Endodermal cell (in vitro differentiated cells): ENCODE measurements at places on chromosomes 5 and 9. TPM values are rescaled to one million over a fixed set of nuclear protein-coding genes. Genes with fewer than 3 reads are reported as not detected.

GRCh38 chr5:150263801-150264621 is 25.6 kb downstream of the CAMK2A start:
- no peak overlapping the region for H3K27ac ChIP-seq
- no peaks in the 10 kb centered on the region for H3K4me1 ChIP-seq
- no peak for DNase-seq
- H3K36me3 ChIP-seq, result no peaks in the 10 kb centered on the region

- H3K36me3 ChIP-seq, result no peaks in the 10 kb centered on the region
- peak; percentile 95 for DNase-seq
- H3K4me3 ChIP-seq, result no peak overlapping the region
- peaks cover 4% of the 10 kb centered on the region for H3K4me1 ChIP-seq
- peaks cover 40% of the 10 kb centered on the region for H3K27me3 ChIP-seq
These were observed 7.6 kb downstream of the SHROOM1 start for GRCh38 chr5:132822650-132823480.

DNA sequence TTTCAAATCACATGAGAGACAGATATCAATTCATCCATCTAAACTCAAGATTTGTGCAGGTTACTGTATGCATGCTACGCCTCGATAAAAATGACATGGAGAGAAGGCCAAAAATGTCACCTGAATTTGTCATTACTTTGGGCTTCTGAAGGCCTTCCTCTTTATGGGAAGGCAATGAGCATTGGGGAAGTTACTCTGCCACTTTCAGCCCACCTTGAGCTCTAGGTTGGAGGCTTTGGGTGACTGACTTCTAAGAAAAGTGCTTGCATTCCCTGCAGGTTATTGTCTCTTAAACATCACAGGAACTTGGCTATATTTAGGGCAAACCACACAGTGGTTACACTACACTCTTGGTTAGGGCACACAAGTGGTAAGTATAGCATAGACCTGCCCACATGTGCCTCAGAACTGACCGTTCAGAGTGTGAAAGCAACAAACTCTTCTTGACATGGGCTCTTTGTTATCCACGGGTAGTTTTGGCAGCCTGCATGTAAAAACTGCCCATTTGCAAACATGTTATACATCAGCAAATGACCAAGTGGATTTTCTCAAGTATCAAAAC is 169.5 kb downstream of the ZNF608 start:
- DNase-seq, result no peak
- no peaks in the 10 kb centered on the region for H3K27me3 ChIP-seq
- no peak overlapping the region for H3K27ac ChIP-seq
- H3K36me3 ChIP-seq, result no peaks in the 10 kb centered on the region
- H3K4me3 ChIP-seq, result no peak overlapping the region

DNA sequence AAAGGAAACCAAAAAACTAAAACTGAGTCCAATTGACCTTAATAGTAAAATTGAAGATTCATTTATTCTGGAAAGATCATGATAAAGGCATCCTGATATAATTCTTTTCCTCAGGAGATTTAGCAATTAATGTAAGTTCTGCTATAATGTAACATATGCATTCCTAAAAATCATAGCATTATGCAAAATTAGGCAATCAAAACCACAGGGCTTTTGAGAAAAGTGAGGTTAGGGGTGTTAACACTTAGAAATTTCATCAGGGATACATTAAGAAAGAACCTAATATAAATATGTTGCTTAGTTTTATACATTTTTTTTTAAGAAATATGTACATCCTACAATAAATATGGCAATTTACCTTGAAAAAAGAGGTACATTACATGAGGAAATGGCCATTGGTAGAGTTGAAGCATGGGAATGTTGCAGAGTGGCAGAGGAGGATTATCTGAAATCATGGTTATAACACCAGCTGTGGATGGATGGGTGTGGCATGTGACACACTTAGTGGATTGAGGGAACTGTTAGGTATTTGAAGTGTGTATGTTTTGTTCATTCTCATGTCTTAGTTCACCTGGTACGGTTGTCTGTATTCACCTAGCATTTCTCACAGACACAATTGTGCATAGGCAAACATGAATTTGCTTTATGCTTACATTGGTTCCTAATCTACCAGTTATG is 51.1 kb downstream of the CCNH start:
- peaks cover 62% of the 10 kb centered on the region for H3K36me3 ChIP-seq
- DNase-seq, result no peak
- no peak overlapping the region for H3K27ac ChIP-seq
- H3K4me3 ChIP-seq, result no peak overlapping the region

- H3K27me3 ChIP-seq, result no peaks in the 10 kb centered on the region
- H3K4me1 ChIP-seq, result peaks cover 22% of the 10 kb centered on the region
- H3K27ac ChIP-seq, result no peak overlapping the region
- DNase-seq, result peak; percentile 57
These were observed 61.1 kb upstream of the LPAR1 start for GRCh38 chr9:111099199-111100008.

DNA sequence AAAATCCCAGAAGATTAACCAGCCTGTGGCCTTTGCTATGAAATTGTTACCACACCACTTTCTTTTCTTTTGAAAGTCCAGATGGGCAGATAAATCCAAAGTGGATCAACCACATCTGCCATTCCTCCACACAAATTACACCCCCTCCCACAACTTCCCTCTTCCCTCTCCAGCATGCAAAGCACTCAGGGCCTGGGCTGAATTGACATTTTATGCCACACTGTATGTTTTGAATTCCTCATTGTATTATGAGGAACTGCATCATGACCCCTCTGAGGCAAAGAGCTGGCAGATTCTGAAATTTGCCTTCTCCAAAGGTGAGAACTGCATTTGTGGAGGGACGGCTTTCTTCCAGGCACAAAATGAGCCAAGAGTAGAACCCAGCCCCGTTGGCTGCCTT is 589.2 kb upstream of the KLF4 start:
- DNase-seq, result no peak
- no peaks in the 10 kb centered on the region for H3K4me1 ChIP-seq
- no peak overlapping the region for H3K4me3 ChIP-seq
- H3K27me3 ChIP-seq, result peaks cover 84% of the 10 kb centered on the region
- no peaks in the 10 kb centered on the region for H3K36me3 ChIP-seq

GRCh38 chr9:95131023-95131943 is 186.2 kb downstream of the FANCC start:
- no peaks in the 10 kb centered on the region for H3K27me3 ChIP-seq
- no peak overlapping the region for H3K27ac ChIP-seq
- H3K36me3 ChIP-seq, result peaks cover 7% of the 10 kb centered on the region
- no peak overlapping the region for H3K4me3 ChIP-seq
- peak; percentile 89 for DNase-seq

DNA sequence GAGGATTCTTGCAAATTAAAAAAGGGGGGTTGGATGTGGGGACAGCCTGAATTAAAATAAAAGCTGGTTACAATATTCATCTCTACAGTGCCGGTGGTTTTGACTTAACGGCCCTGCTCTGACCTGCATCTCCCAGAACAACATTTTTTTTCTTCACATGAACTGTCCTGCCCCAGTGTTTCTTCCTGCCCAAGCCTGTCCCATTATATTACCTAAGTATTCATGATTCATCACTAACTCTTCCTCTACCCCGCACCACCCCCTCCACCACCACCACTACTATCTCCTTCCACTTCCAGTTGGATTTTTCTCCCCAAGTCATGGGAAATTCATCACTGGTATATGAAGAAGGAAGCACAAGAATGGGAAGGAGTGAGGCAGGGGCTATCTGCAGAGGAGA is 90.1 kb downstream of the ZFAND5 start:
- H3K36me3 ChIP-seq, result no peaks in the 10 kb centered on the region
- no peaks in the 10 kb centered on the region for H3K27me3 ChIP-seq
- no peak for DNase-seq
- no peak overlapping the region for H3K4me3 ChIP-seq

GRCh38 chr5:5182508-5183188 is 42.5 kb downstream of the ADAMTS16 start:
- H3K27ac ChIP-seq, result no peak overlapping the region
- no peak for DNase-seq
- H3K36me3 ChIP-seq, result no peaks in the 10 kb centered on the region
- H3K4me1 ChIP-seq, result peaks cover 16% of the 10 kb centered on the region

DNA sequence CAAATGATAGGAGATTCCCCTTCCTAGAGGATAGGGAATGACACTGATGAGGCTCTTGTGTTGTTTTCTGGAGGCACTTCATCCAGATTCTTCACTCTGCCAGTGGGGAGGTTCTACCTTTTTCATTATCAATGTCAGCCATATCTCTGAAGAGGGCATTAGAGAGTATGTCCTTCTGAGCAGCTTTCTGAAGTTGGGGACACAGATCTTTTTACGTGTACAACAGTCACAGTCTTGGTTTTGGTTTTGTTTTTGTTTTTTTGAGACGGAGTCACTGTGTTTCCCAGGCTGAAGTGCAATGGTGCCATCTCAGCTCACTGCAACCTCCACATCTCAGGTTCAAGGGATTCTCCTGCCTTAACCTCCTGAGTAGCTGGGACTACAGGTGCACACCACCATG is 22.6 kb downstream of the CENPH start:
- no peak overlapping the region for H3K27ac ChIP-seq
- peaks cover 16% of the 10 kb centered on the region for H3K36me3 ChIP-seq
- no peak overlapping the region for H3K4me3 ChIP-seq
- no peak for DNase-seq
- no peaks in the 10 kb centered on the region for H3K27me3 ChIP-seq
- H3K4me1 ChIP-seq, result no peaks in the 10 kb centered on the region

GRCh38 chr9:84932915-84933527 is 263.5 kb downstream of the NTRK2 start:
- no peaks in the 10 kb centered on the region for H3K27me3 ChIP-seq
- DNase-seq, result peak; percentile 70
- H3K4me3 ChIP-seq, result no peak overlapping the region
- H3K27ac ChIP-seq, result peak overlapping the region; percentile 39

- H3K36me3 ChIP-seq, result no peaks in the 10 kb centered on the region
- no peak overlapping the region for H3K4me3 ChIP-seq
- no peak for DNase-seq
These were observed 229.7 kb downstream of the MELK start for GRCh38 chr9:36802201-36802920.

GRCh38 chr9:28774433-28775235 is 1201.4 kb upstream of the C9orf72 start:
- no peak overlapping the region for H3K27ac ChIP-seq
- H3K27me3 ChIP-seq, result peaks cover 5% of the 10 kb centered on the region
- no peak for DNase-seq
- peaks cover 9% of the 10 kb centered on the region for H3K4me1 ChIP-seq

GRCh38 chr5:79119486-79119885 is 7.9 kb downstream of the BHMT start:
- no peaks in the 10 kb centered on the region for H3K36me3 ChIP-seq
- no peaks in the 10 kb centered on the region for H3K4me1 ChIP-seq
- no peak overlapping the region for H3K4me3 ChIP-seq
- DNase-seq, result no peak
- H3K27ac ChIP-seq, result no peak overlapping the region

- H3K27ac ChIP-seq, result peak overlapping the region; percentile 26
- no peaks in the 10 kb centered on the region for H3K36me3 ChIP-seq
- DNase-seq, result no peak
- H3K4me1 ChIP-seq, result no peaks in the 10 kb centered on the region
- no peak overlapping the region for H3K4me3 ChIP-seq
- H3K27me3 ChIP-seq, result no peaks in the 10 kb centered on the region
These were observed 4.7 kb downstream of the C5orf46 start for GRCh38 chr5:147901599-147902039.

DNA sequence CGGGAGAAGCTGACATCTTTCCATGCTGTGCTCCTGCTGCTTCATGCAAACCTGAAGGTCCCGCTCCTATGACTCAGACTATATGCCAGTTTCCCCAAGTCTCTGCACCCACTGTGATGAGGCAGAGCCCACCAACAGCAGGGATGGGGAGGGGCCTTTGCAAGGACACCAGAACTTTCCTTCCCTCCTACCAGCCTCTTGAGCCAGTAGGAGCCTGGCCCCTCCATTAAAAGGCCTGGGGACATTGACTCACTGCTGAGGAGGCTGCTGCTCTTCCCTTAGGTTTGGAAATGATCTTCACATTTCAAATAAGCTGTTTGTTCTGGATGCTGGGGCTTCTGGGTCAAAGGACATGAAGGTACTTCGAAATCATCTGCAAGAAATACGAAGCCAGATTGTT is 26.1 kb upstream of the CTSL start:
- H3K27me3 ChIP-seq, result no peaks in the 10 kb centered on the region
- peaks cover 92% of the 10 kb centered on the region for H3K36me3 ChIP-seq
- H3K4me1 ChIP-seq, result no peaks in the 10 kb centered on the region
- H3K4me3 ChIP-seq, result no peak overlapping the region
- peak; percentile 29 for DNase-seq

GRCh38 chr5:14851597-14851996 is 20.0 kb downstream of the ANKH start:
- no peak overlapping the region for H3K4me3 ChIP-seq
- H3K36me3 ChIP-seq, result no peaks in the 10 kb centered on the region
- H3K27ac ChIP-seq, result no peak overlapping the region
- H3K27me3 ChIP-seq, result no peaks in the 10 kb centered on the region
- H3K4me1 ChIP-seq, result peaks cover 18% of the 10 kb centered on the region

DNA sequence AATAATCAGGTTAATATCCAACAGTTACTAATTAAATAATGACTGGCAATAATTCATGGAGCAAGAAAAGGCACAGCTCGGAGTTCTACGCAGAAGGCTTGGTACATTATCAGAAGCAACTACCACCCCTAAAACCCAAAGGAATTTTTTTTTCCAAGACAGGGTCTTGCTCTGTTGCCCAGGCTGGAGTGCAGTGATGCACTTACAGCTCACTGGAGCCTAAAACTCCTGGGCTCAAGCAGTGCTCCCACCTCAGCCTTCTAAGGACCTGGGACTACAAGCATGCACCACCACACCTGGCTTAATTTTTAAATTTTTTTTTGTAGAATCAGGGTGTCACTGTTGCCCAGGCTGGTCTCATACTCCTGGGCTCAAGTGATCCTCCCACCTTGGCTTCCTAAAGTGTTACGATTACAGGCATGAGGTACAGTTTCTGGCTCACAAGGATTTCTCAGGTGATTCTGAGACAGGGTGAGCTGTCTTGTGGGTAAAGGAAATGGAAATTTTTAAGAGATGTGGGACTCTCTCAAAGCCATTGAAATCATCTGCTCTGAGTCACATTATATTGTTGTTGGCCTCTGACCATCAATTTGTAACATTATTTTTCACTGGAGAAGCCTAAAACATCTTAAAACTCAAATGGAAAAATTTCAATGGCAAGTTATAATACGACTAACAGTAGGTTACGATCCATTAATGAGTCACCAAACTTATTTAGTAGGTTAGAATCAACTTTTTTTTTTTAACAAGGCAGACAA is 19.7 kb upstream of the HSDL2 start:
- no peak overlapping the region for H3K4me3 ChIP-seq
- H3K4me1 ChIP-seq, result no peaks in the 10 kb centered on the region
- DNase-seq, result no peak
- no peaks in the 10 kb centered on the region for H3K27me3 ChIP-seq

SAXO1 gene
- 0.04 and 0.23 TPM in 2 replicates for total RNA-seq

ACER2 gene
- total RNA-seq, result 2.4 and 2.6 TPM in 2 replicates

LRRC19 gene
- total RNA-seq, result not detected in 3 replicates

SPAAR gene
- total RNA-seq, result 0.16 TPM in 1 of 2 replicates, not detected in the other

SLC35D2 gene
- total RNA-seq, result 34.3 to 40.8 TPM (median 36.2 TPM) in 3 replicates

PCDHB8 gene
- 0.71 to 1.1 TPM (median 0.86 TPM) in 3 replicates for total RNA-seq

PCDHGB6 gene
- 10.7 to 11.3 TPM (median 10.8 TPM) in 3 replicates for total RNA-seq

COL27A1 gene
- total RNA-seq, result 62.4 and 69.5 TPM in 2 replicates

DRD1 gene
- 0.16 to 0.53 TPM (median 0.34 TPM) in 3 replicates for total RNA-seq

IRGM gene
- not detected in 2 replicates for total RNA-seq

CDX1 gene
- total RNA-seq, result not detected in 3 replicates

SPATA31C1 gene
- total RNA-seq, result 0.09 TPM in 1 of 2 replicates, not detected in the other

SPATA31D1 gene
- total RNA-seq, result not detected in 2 replicates

PTPRD gene
- 83.1 and 97.4 TPM in 2 replicates for total RNA-seq

ANKRD20A1 gene
- total RNA-seq, result 2.7 to 4.3 TPM (median 4.0 TPM) in 3 replicates

LCNL1 gene
- 2.2 to 2.5 TPM (median 2.4 TPM) in 3 replicates for total RNA-seq

CATSPER3 gene
- total RNA-seq, result 0.63 and 0.68 TPM in 2 replicates

RICTOR gene
- total RNA-seq, result 23.1 and 27.6 TPM in 2 replicates

TSSK1B gene
- total RNA-seq, result 0.19 TPM in 1 of 3 replicates, not detected in the others

TMEM215 gene
- 0.11 and 0.13 TPM in 2 replicates for total RNA-seq

EIF4E1B gene
- 0.96 to 2.2 TPM (median 2.0 TPM) in 3 replicates for total RNA-seq

ARRDC3 gene
- total RNA-seq, result 60.7 to 237 TPM (median 67.1 TPM) in 3 replicates

BNC2 gene
- 10.5 and 12.2 TPM in 2 replicates for total RNA-seq
